Choroid plexus epithelial cell (primary cell): ENCODE measurements at places on chromosomes 11 and 22.

DNA sequence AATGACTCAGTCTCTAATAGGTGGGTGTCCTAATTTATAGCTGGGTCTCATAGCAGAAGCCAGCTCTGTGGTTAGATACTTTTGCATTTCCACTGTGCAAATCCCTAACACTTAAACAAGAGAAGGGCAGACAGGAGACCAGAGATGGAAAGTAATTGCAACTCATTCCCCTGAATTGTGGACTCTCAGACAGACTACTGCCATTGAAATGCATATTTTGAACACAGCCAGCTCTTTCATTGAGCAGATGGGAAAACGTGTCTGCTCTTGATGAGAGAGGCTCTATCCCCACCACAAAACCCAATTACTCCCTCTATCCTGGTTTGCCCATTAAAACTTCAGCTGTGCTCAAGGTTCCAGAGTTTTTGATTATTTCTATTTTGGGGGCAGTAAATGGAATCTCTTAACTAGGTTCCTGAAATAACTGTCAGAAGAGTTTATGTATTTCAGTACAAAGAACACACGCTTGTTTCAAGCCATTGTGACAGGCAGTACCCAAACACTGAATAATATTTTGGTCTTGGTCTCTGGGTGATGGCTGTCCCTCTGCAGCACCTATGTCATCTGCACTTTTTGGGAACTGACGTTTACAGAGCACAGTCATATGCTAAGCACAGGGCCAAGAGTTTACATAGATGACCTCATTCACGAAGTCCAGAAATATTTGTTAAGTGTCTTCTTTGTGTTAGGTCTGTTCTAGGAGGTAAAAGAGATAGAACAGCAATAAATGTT, 41.7 kb downstream of the FAM227A start:
- peak; percentile 45 for DNase-seq

DNA sequence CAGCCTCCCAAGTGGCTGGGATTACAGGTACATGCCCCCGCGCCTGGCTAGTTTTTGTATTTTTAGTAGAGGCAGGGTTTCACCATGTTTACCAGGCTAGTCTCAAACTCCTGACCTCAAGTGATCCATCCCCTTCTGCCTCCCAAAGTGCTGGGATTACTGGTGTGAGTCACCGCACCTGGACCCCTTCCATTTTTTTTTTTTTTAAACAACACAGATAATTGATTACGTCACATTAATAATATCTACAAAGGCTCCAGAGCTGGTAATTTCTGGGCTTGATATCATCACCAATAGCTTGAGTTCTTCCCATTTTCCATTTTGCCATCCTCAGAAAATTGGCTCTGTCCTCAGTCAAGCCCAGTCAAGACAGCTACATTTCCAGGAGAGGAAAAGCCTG, 7.2 kb downstream of the TTLL1 start:
- no peak for DNase-seq

DNA sequence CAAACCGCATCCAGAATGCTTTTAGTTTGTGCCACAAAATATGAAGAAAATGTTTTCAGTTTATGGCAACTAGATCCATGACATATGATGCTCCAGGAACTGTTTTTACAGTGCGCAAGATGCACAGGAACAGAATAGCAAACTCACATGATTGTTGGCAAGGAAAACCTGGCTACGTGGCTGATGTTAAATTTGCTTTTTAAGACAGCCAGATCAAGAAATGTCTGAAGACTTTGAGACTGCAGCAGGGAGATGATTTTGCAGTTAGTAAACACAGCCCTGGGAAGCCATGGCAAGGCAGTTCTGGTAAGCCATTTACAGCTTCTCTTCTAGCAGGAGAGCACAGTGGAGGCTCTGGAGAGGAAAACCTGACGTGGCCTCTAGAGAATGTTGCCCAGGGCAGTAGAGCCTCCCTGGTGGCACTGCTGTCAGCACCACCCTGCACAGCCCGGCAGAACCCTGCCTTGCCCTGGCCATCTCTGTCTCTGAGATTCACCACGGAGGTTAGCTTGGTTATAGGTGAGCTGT, 69.8 kb upstream of the TNRC6B start:
- peak; percentile 35 for DNase-seq

DNA sequence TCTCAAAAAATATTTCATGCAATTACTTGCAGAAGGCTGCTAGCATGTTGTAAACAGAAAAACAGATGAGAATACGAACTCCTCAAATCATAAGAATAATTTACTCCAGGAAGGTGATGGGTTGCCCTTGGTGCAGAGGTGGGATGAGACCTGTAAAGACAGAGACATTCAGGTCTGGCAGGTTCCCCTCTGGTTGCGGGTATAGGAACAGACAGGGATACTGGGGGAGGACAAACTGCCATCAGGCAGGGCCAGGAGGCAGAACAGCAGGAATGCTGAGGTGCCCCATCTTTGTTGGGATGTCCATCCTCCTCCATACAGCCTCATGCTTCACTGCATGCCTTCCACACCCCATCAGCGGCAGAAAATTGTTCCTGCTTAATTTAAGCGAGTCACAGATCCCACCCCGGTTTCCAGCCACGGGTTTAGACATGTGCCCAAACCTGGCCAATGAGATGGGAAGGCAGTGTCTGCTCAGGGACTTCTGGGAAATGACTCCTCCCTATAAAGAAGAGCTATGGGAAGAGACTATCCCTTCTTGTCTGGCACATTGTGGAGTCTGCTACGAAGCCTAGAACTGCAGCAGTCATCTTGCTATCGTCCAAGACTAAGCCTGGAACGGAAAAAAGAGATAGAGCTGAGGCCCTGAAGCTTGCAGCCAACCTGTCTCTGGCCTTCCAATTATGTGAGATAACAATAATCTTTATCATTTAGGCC, 23.1 kb upstream of the IRAG1 start:
- no peak for DNase-seq

GRCh38 chr11:113831314-113831713, 44.1 kb downstream of the USP28 start:
- no peak for DNase-seq

DNA sequence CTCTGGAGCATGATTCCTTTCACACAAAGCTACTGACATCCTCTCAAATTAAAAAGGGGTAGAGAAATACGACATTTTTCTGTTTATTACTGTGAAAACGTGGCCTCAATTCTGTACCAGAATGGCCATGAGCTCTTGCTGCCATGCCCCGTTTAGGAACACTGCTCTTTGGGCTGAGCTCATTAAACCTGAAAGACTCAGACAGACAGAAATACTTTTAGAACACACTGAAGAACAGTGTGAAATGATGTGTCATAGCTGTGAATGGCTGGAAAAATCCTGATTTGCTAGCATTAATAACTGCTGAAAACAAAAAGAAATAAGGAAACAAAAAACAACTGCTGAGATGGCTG, 32.2 kb upstream of the TMEM135 start:
- no peak for DNase-seq

GRCh38 chr22:30705710-30706651, 11.3 kb downstream of the OSBP2 start:
- peak; percentile 28 for DNase-seq

DNA sequence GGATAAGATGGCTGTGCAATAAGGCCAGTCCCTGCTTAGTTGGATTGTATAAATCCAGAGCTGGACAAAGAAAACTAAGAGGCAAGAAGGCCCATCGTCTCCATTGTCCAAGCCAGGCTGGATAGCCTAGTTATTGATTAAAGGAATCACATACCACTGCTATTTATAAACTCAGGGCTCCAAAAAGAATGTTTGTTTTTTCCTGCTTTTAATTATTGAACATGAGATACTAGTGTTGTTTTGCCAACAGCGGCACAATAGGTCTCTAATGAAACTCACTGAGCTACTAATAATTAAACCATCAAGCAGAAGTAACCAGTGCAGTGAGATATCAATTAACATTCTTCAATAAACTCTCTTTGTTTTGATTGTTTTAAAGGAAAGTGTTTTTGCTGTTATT, 259.7 kb downstream of the INSC start:
- no peak for DNase-seq

DNA sequence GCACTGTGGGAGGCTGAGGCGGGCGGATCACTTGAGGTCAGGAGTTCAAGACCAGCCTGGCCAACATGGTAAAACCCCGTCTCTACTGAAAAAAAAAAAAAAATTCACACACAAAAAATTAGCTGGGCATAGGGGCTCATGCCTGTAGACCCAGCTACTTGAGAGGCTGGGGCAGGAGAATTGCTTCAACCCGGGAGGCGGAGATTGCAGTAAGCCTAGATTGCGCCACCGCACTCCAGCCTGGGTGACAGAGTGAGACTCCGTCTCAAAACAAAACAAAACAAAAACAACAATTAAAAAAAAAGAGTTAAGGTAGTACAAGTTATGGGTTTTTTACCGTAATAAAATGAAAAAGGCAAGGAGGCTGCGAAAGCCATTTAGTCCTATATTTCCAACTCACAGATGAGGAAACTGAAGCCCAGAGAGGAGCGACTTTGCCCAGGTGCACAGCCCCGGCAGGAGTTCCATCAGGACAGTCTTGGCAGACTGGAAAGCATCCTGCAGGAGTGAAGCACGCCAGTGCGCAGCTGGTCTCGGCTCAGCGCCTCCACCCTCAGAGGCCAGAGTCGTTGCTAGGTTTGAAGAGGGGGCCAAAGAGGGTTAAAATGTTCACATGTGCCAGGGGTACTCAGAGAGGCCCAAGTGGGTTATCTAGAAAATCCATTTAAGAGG, 3.8 kb upstream of the FADS3 start:
- DNase-seq: no peak

DNA sequence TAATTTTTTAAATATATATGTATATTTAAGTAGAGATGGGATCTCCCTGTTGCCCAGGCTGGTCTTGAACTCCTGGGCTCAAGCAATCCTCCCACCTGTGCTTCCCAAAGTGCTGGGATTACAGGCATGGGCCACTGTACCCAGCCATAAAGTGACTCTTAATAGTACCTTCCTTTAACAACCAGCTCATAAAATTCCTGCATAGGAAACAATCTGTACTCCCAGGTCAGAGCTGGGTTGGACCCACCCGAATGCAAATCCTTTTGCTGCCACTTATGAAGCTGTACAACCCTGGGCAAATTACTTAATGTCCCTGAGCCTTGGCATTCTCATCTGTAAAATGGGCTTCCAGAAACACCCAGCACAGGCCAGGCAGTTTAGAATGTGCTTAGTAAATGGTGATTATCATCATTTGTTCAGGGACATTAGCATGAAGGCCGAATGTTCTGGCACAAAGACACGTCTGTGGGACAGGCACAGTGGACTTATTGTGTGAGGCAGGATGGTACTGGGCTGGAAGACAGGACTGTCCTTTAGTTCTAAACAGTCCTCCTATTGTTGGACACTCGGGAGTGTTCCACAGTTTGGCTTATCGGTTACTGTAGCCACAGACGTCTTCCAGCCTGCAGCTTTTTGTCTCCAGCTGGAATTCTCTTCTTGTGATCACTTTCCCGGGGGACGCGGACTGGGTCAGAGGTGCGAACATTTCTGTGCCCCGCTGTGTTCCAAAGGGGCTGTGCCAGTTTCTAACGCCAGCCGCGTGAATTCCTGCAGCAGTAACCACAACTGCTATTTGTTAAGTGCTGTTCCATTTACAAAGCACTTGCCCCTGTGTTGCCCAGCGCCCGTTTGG, 6.0 kb downstream of the PDXP start:
- no peak for DNase-seq

- DNase-seq: no peak
These were observed 28.7 kb upstream of the MMP20 start for GRCh38 chr11:102653744-102654291.

DNA sequence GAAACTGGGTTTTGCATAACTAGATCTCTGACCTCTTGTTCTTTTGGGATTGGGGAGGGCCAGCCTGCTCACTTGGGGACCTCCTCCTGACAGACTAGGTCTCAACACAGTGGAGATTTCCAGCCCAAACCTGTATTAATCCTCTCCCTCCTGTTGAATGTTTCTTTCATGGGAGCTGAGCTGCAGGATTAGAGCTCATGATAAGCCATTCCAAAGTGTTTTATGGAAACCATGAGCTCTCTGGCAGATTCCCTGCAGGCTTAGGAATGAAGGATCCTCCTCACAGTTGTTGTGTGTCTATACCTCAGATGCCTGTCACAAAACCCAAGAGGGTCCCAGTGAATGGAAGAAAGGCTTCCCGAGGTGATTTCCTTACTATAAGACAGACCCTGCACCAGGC, 248.4 kb upstream of the B3GAT1 start:
- DNase-seq: no peak

- no peak for DNase-seq
These were observed 4.2 kb downstream of the CLDN5 start for GRCh38 chr22:19520007-19520406.

GRCh38 chr11:107006076-107006833, 12.0 kb downstream of the GUCY1A2 start:
- no peak for DNase-seq

DNA sequence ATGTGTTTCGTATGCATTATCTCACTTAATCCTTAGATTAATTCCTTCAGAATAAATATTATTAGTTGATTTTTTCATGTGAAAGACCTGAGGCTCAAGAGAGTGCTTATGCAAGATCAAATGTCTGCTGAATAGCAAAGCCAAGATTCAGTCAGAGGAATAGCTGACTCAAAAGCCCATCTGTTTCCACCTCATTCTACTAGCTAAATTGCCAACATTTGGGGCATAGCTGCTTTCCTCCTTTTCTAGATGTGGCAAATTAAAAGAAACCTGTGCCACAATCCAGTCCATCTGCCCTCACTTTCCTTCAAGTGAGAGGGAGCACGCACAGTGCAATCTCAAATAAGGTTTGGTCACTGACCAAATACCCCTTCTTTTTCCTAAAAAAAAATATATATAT, 121.1 kb downstream of the PAX6 start:
- DNase-seq: peak; percentile 36

DNA sequence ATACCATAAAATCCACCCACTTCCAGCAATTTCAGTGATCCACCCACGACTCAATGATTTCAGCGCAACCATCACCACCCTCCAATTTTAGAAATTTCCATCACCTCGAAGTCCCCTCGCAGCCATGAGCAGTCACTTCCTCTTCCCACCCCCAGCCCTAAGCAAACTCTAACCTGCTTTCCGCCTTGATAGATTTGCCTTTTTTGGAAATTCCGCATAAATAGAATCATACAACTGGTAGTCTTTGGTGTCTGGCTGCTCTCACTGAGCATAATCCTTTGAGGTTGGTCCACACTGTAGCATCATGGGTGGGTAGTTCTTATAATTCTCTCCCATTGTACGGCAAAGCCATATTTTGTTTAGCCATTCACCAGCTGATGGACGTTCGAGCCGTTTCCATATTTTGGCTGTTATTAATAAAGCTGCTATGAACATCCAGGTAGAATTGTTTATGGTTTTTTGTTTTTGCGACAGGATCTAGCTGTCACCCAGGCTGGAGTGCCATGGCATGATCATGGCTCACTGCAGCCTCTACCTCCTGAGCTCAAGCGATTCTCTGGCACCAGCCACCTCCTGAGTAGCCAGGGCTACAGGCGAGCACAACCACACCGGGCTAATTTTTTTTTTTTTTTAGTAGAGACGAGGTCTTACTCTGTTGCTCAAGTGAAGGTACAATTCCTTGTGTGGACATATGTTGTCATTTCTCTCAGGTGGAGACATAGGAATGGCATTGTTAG, 16.0 kb downstream of the PIM3 start:
- no peak for DNase-seq
